ENCODE measurements at places on chromosomes 3 and 15.

DNA sequence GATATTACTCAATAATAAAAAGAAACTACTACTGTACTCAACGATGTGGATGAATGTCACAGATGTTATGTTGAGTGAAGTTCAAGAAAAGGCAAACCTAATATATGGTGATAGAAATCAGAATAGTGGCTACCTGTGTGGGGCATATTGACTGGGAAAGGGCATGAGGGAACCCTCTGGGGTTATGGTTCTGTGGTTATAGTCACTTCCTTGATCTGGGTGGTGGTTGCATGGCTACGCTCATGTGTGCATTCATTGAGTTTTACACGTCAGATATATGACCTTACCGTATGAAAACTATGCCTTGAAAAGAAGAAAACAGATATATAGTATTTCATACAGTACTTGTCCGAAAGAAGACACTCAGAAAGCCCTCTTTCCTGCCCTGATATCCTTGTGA is 331.0 kb upstream of the LRRFIP2 start:
- no peak for DNase-seq

DNA sequence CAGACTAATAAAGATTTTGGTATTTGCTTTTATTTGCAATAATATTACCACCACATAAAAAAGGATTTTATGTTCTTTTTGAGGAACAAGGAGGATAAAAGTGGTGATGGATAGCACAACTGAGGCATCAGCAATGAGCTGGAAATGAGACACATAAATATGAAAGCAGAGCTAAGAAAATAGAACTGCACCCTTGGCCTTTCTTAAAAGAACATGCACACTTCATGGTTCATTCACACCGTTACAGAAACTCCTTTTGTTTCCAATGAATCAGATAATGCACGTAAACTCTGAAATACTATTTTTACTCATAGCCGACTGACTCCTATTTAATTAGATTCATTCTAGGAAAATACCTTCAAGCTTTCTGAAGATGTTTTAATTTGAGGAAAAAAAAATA is 19.9 kb upstream of the DPH6 start:
- DNase-seq: no peak

- DNase-seq: no peak
Measured at GRCh38 chr3:118181274-118181673, 853.4 kb downstream of the IGSF11 start.

DNA sequence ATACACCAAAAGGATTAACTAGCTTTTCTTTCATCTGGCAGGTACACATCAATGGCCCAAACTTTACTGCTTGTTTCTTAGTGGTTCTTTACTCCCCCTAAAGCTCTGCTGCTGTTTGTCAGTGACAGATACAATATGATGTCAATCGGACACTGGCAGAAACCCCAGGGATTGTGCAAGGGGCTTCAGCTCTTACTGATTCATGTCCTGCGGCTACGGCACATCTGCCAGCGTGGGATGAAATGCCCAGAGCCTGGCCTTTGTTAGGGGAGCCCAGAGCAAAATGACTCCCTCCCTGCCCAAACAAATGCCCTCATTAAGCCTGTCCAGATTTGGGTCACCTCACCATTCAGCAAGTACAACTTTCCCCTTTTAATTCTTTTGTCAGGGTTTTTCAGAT is 28.3 kb downstream of the SRP14 start:
- no peak for DNase-seq

DNA sequence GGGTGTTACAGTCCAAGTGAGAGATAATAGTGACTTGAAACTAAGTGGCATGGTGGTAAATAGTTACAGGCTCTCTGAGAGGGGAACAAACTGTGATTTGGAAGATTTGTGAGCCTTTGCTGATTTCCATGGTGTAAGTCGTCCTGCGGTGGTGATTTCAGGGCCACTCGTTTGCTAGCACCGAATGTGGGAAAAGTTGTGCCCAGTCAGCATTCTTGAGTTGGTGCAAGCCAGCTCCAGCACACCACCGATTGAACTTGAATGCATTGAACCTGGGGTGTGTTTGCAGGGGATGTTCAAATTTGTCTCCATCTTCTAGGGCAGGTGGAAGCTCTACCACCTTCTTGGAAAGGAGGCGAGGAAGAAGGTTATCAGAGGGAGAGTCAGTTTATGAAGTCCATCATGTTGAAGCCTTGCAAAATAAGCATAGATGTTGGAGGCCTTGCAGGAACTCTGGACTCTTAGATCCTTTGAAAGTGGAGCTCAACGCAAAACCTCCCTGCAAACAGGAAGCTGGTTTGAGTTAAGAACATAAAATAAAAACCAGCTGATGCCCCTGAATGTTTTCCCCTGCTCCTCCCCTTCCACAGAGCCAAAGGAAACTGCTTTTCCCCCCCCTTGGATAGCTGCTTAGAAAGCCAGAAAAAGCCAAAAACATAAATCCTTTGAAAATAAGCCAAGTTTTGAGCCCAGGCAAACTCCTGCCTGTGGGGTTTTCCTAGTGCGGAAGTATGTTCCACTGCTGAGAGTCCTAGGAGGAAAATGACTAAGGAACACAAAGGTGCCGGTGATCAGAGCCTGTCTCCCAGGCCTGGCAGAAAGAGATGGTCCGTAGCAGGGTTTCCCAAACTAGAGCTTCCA is 21.9 kb downstream of the MAPKBP1 start:
- DNase-seq: peak; percentile 65

GRCh38 chr3:40229386-40229785 is 80.1 kb upstream of the EIF1B start:
- peak; percentile 10 for DNase-seq

DNA sequence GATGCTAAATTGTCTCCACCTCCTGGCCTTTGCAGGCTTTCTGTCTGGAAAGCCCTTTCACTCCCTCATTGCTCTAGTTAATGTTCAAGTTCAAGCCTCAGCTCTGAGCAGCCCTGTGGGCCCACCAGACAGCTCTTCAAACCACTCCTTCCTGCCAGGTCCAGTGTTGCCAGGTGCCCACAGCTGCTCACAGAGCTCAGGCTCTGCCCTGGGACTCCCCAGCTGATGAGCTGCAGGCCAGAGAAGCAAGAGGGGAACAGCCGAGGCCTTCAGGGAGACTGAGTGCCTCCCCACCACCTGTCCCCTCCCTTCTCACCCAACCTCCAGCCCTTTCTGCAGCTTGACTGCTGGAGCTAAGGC is 1.3 kb upstream of the ZBTB47 start:
- DNase-seq: peak; percentile 41

- DNase-seq: no peak
Measured at GRCh38 chr3:196207159-196207832, 3.9 kb downstream of the ZDHHC19 start.

GRCh38 chr3:184602372-184603150 is 41.0 kb downstream of the EPHB3 start:
- DNase-seq: no peak

DNA sequence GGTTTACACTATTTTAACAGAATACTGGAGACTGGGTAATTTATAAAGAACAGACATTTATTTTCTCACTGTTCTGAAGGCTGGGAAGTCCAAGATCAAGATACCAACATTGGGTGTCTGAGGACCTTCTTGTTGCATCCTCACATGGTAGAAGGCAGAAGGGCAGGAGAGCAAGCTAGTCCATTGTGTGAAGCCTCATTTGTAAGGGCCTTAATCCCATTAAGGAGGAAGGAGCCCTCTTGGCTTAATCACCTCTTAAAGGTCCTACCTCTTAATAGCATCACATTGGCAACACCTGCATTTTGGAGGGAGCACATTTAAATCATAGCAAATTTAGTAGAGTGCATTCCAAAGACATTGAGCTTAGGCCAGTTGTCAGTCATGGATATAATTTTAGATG is 26.2 kb downstream of the UBE2Q2 start:
- DNase-seq: no peak

- no peak for DNase-seq
Measured at GRCh38 chr15:28967066-28967465, 81.3 kb downstream of the APBA2 start.

- DNase-seq: no peak
Measured at GRCh38 chr15:33119865-33120264, 74.6 kb downstream of the FMN1 start.

DNA sequence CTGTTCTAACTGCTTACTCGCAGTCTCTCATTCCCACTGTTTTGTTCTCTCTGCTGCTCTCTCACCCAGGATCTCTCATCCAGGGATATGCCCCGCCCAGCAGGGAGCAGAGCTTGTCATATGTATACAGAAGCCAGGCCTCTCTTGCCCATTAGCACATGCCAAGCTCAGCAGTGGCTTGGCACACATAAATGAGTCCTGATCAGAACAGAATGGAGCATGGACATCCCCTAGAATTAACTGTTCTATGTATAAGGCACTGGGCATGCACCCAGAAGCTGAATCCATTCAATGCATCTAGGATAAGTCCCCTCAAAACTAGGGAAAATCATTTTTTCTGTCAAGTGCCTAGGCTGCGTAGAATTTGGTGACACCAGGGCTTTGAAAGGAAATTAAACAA is 61.6 kb downstream of the IGSF11 start:
- no peak for DNase-seq

DNA sequence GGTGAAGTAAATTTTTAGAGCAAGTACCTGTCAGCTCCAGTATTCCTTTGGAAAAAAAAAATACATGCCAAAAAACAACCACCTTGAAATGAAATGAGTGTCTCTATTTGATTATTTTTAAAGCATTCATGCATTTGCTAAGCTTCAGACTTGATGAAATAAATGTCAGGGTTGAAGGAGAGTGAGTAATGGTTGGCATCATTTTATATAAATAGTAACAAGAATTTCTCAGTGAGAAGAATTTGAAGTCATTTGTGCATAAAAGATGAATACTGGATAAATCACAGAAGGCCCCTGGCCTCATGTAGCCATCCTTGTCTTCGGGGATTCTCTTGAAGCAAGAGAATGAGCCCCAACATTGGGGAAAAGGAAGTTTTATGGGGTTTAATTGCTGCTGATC is 318.4 kb downstream of the LPP start:
- no peak for DNase-seq

- peak; percentile 16 for DNase-seq
Measured at GRCh38 chr15:35618260-35619188, 72.6 kb upstream of the DPH6 start.

DNA sequence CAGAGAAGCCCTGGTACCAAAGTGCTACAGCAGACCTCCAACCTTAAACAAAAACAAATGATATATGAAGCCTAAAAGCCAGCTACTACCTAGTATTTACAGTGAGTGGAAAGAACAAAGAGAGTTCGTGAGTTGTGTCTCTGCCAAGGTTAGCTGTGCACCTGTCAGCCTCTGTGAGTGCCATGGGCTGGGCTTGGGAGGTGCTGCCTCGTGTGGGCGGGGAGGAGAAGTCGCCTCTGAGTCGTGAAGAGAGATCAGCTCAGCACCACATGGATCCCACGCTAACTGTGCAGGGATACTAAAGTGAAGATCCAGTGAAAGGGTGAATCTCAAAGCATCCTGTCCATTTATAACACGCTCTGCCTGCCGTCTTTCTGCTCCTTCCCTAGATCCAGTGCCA is 101.9 kb downstream of the CHDH start:
- no peak for DNase-seq

GRCh38 chr3:67311440-67311839 is 313.3 kb downstream of the KBTBD8 start:
- no peak for DNase-seq

All from muscle of leg (tissue), 16 donors.